Tongue (tissue), 3 donors: ENCODE measurements at places on chromosomes 5 and 9.

GRCh38 chr5:50667023-50667652 is 701 bp downstream of the PARP8 start:
- DNase-seq: peak; percentile 72

DNA sequence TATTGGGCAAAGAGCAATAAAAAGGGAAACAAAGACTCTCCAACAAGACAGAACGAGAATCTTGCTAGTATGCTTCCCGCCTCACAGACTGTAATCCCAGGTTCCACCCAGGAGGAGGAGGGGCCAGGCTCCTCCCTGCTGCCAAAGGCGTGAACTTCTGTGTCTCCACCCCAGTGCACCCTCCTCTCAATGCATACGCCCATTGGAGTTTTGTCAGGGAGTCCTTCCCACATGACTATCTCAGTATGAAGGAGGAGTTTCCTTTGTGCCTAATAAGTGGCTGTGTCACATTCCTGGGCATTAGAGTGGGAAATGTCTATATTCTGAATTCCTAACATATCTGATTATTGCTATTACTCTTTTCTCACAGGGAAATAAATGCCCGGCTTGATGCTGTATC is 106.4 kb upstream of the DHFR start:
- DNase-seq: no peak

- DNase-seq: no peak
These were observed 125.8 kb downstream of the ZNF354C start for GRCh38 chr5:179185941-179186411.

- DNase-seq: no peak
These were observed 995.8 kb upstream of the CDH6 start for GRCh38 chr5:30197662-30198061.

DNA sequence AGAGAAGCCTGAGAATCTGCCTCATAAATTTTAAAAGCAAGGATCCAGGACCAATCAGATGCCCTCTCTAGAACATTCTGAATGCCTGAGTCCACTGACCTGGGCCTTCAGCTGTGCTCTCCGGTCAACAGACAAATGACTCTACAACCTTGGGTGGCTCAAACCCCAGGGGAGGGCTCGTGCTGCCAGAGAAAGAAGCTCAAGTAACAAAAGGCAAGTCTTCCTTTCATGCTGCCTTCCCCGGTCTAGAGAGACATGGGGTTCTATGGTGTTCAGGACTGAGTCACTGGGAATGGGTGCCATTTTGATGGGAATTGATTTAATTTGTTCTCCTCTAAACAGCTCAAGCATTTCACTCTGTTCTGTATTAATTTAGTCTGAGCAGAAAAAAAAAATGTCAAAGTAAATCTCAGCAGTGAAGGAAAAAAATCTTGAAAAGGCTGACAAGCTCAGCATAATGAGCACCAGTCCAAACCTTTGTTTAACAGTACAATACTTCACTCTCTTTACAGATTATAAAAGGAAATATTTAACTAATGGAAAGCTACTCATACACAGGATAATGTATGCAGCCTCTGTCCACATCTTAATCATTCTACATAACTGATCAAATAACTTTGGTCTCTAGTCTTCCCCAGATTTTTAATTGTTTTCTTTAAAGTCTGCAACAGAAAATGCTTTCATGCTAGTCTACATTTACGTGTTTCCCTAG is 191.0 kb downstream of the GLIS3 start:
- no peak for DNase-seq
